ENCODE measurements at places on chromosomes 6 and 20.

GRCh38 chr20:54227751-54228150 lies 19.9 kb downstream of the PFDN4 start:
- no peak for DNase-seq

DNA sequence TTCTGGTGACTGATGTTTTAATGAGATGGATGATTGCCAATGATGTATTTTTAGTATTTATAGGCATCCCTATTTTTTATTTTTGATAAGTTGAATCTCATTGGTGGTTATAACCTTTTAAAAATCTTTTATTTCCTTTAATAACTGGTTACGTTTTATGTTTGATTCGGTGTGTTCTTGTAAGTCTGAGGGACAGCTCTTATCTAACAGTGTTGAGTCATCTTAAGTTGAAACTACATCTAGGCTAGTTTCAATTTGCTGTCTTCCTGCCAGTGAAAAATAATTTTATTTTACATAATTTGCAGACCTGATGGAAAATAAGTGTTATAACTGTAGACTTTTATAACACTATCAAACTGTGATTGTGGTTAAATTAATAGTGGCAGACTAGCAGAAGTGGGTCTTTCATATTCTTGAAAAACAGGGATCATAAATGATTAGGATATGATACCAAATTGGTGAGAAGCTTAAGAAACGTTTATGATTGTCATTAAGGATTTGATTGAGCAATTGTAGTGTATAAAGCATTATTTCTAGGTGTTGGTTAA lies 4.6 kb downstream of the AFDN start:
- no peak for DNase-seq

- DNase-seq = no peak
Measured at GRCh38 chr6:32943864-32944649, 3.2 kb upstream of the HLA-DMB start.

- no peak for DNase-seq
Measured at GRCh38 chr6:105607636-105608621, 205.0 kb upstream of the PREP start.

DNA sequence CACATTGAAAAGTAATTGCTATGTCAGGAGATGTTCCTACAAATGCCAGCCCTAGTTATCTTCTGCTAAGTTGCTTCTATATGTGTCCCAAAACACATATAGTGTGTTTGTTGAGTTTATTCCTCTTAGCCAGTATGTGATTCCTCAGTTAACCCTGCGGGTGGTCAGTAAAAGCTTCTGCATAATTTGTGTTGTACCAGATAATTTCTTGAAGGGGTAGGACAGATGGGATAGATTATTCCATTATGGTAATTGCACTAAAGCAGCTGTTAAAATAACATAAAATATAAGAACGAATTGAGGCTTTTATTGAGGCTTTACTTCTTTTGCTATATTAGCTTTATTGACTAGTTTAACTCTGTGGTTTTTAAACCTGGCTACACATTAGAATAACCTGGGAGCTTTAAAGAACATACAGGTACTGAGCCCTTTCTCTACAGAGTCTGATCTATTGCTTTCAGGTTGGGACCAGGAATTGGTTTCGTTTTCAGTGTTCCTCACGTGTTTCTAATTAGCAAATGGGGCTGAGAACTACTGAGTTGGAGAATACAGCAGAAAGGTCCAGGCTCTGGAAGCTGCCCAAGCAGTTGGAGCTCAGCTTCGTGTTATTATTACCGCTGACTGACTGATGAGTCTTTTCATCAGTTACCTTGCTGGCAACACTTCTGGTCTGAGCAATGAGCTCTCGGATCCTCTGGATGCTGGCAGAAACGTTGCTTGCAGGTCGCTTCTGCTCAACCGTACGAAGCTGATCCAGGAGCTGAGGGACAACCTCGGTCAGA lies 56.9 kb downstream of the FAM229B start:
- DNase-seq = no peak

DNA sequence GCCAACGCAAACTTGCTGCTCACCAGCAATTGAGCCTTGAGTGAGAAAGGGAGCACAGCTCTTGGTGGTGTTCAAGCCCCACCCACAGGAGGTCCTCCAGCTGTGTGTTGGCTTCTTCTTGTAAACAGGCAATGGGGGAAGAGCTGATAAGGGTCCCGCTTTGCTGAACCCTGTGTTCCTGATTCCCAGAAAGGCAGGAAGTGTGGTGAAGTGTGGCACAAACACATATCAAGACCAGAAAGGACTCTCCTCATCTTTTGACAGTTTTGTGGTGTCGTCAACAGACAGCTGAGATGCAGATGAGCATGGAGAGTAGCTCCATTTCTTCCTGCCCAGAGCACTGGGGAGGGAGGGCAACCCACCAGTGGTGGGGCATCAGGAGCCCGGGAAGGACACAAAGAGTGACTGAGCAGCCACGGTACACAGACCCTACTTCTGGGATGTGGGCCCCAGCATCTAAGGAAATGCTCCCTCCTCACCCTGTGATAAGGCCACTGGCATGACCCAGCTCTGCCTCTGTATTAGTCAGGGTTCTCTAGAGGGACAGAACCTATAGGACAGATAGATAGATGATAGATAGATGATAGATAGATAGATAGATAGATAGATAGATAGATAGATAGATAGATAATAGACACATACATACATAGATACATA lies 188.9 kb upstream of the TAB2 start:
- no peak for DNase-seq

GRCh38 chr20:34541264-34541901 lies 17.1 kb upstream of the MAP1LC3A start:
- DNase-seq = no peak

GRCh38 chr6:141388666-141389065 lies 744.1 kb upstream of the GJE1 start:
- DNase-seq = no peak

GRCh38 chr6:132161283-132161682 lies 210.1 kb upstream of the CCN2 start:
- DNase-seq = no peak

- DNase-seq = no peak
Measured at GRCh38 chr6:144062786-144063185, 32.6 kb downstream of the SF3B5 start.

- DNase-seq = no peak
Measured at GRCh38 chr6:86192123-86192522, 549.4 kb upstream of the SYNCRIP start.
